GM04503 (cell line): ENCODE measurements at places on chromosomes 7 and 10.
A peak's percentile ranks its signal among the peaks of the same experiment; 100 is the strongest.

- no peak for DNase-seq
These were observed 396.2 kb downstream of the LRMDA start for GRCh38 chr10:75827587-75828021.

DNA sequence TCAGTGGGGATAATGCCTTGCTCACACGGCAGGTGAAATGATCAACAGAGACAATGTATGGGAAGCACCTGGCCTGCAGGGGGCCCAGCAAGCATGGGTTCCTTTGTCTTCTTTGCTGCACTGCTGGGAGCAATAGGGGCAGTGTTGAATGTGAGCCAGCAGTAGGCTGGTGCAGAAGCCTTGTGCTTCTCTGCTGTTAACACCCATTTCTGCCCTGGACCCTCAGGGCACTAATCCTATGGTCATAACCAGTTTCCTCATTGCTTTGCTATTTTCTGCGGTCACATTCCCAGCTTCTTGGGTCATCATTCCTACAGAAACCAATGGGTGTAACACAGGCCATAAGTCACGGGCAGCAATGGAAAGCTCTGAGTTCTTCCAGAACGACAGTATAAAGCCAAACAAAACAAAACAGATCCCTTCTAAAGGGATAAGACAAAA lies 10.9 kb upstream of the LGI1 start:
- peak; percentile 96 for DNase-seq

DNA sequence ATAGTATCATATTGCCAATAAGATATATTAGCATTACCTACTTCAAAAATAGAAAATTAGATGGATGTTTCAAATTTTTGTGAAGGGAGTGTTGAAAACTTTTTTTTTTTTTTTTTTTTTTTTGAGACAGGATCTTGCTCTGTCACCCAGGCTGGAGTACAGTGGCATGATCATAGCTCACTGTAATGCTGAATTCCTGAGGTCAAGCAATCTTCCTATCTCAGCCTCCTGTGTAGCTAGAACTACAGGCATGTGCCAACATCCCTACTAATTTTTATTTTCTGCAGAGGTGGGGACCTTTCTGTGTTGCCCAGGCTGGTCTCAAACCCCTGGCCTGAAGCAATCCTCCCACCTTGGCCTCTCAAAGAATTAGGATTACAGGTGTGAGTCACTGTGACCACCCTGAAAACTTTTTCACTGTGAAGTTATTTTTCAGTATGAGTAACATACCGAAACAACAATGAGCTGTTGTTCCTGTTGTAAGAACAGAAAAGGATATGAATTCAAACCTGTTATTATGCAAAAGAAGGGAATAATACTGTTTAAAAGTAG lies 266.9 kb downstream of the NEBL start:
- DNase-seq = no peak

GRCh38 chr7:131919920-131920709 lies 363.7 kb upstream of the PODXL start:
- DNase-seq = no peak

- peak; percentile 99 for DNase-seq
These were observed 35.9 kb downstream of the ACSM6 start for GRCh38 chr10:95229724-95230627.

DNA sequence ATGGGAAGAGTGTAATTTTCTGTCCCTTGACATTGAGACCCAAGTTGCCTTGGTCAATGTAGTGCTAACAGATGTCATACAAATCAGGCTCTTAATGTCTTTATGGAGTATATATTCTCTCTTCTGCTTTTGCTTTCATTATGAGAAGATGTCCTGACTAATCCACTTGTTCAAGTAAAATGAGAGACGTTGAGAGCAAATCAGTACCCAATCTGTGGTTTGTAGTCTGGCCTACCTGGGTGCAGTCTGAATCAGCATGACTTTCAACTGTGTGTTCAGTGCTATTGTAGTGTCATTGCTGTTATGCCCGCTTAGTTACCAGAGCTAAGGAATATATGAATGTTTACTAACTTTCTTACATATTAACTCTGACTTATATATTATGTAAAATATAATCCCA lies 612.4 kb downstream of the ANKRD7 start:
- DNase-seq = no peak

DNA sequence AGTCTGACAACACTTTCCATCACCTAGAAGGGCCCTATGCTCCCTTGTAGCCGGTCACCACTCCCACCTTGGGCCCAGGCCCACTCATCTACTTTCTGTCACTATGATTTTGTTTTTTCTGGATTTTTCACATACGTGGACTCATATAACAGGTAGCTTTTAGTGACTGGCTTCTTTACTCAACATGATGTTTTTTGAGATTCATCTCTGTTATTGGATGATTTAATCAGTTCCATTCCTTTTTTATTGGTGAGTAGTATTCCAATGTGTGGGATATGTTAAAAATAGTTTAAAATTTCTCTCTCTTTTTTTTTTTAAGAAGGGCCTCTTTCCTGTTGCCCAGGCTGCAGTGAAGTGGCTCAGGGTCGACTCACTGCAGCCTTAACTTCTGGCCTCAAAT lies 9.3 kb downstream of the PALD1 start:
- DNase-seq = no peak

GRCh38 chr10:75720157-75720556 lies 288.7 kb downstream of the LRMDA start:
- no peak for DNase-seq

DNA sequence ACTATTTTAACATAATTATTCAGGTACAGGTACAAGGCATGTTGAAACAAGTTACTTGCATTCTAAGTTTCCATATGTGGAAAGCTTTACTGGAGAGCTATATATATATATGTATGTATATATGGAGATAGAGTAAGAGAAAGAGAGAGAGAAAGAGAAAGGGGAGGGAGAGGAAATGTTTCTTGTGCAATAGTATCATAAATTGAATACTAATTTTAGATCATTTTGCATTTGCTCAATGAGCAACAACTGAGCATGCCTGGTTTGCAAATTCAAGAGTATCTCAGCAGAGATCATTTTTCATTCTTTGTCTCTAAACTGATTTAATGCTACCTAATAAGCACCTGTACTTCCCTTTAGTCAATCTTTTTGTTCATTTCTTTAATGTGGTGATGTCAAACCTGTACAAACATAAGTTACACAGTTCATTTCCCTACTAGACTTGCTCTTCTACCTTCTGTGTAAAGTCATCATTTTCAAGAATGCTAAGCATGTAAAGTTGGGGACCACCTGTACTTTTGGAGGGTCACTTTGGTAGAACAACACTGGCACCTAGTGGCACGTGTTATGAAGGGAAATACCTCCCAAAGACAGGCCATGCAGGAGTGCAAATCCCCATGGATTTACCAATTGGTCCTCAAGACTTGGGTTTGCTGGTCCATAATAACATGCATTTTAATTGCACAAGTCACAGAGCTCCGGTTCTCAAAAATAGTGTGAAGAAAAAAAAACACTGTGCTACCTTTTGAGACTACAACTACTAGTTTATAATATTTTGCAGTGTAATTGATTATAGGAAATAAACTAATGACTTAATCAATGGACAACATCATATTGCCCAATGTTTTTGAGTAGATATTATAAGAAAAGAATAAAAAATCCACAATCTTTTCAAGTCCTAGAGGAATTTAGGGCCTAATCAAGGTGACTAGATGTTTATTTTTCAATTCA lies 431.2 kb upstream of the IGFBP3 start:
- DNase-seq = peak; percentile 34

- no peak for DNase-seq
These were observed 20.0 kb downstream of the THNSL1 start for GRCh38 chr10:25036381-25036780.

- no peak for DNase-seq
These were observed 25.1 kb upstream of the AKAP9 start for GRCh38 chr7:91915401-91916050.

DNA sequence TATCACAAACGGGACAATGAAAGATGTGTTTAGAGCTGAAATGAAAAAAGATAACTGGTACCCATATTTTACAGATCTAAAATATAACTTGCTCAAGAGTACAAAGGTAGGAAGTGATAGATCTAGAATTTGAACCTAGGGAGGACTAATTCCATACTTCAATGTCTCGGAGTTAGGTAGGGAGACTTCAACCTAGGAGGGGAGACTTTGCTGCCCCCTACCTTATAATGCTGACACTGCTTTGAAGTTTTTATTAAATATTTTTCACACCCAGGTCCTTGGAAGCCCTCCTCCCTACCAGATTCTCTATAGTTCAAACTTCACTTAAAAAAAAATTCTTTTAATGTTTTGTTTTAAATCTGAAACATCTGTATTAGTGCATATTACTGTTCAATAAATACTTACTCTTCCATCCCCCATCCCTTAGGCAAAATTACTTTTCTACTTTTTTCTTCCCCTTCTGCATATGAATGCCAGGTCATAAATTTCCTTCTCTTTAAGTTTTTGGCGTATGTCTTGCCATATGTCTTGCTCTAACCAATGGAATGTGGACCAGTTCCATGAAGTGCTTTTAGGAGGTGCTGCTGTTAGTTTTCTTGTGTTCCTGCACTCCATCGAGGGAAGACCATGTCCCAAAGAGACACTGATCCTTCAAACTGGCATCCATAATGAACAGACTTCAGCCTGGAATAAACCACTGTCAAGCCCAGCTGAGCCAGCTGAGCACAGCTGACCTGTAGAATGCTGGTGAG lies 57.8 kb downstream of the MICU1 start:
- no peak for DNase-seq

GRCh38 chr10:1364151-1364910 lies 308.1 kb downstream of the WDR37 start:
- DNase-seq = no peak

- no peak for DNase-seq
These were observed 89.2 kb downstream of the MICALL2 start for GRCh38 chr7:1369916-1370657.

- no peak for DNase-seq
These were observed 59.3 kb upstream of the TRIM8 start for GRCh38 chr10:102585026-102585425.

GRCh38 chr10:17037910-17038309 lies 91.7 kb downstream of the CUBN start:
- no peak for DNase-seq

DNA sequence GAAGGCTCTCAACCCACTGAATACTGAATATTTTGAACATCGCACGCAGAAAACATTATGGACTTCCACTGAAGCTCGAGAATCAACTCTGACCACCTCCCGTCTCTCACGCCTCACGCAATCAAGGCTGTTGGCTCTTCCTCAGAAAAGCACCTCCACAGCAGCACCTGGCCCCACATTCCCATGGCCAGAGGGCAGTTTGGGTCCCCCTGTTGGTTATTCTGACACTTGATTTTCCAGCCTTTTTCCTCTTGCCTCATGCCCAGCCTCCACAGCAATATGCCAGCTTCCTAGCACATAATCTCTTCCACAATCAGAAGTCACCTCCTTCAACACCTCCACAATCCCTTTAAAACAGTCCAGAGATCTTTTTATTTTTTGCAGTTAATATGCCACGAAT lies 55.9 kb downstream of the SVOPL start:
- DNase-seq = no peak

- DNase-seq = no peak
These were observed 266.0 kb downstream of the GRID1 start for GRCh38 chr10:86100581-86101061.

GRCh38 chr7:6530626-6531491 lies 20.4 kb downstream of the GRID2IP start:
- no peak for DNase-seq

DNA sequence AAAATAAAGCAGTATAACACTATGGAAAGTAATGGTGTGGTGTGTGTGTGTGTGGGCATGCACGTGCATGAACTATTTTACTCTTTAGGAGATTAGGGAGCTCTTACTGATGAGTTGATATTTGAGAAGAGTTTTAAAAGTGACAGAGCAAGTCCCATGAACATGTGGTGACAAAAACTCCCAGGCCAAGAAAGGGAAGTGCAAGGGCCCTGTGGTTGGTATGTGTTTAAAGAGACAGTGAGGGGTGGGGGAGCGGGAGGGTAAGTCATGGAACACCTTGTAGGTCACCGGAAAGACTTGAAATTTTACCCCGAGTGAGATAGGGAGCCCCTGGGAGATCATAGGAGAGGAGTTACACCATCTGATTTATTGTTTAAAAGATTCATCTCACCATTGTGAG lies 63.3 kb downstream of the AKR1B1 start:
- DNase-seq = no peak

GRCh38 chr10:47317251-47317650 lies 5.0 kb upstream of the GDF2 start:
- no peak for DNase-seq

- peak; percentile 65 for DNase-seq
These were observed 22.0 kb downstream of the ITGB8 start for GRCh38 chr7:20352573-20353306.

- no peak for DNase-seq
These were observed 41.4 kb upstream of the GHITM start for GRCh38 chr10:84097787-84098353.

GRCh38 chr7:150538259-150538658 lies 23.6 kb downstream of the GIMAP7 start:
- no peak for DNase-seq

GRCh38 chr7:106740806-106741205 lies 79.8 kb upstream of the CCDC71L start:
- DNase-seq = no peak

DNA sequence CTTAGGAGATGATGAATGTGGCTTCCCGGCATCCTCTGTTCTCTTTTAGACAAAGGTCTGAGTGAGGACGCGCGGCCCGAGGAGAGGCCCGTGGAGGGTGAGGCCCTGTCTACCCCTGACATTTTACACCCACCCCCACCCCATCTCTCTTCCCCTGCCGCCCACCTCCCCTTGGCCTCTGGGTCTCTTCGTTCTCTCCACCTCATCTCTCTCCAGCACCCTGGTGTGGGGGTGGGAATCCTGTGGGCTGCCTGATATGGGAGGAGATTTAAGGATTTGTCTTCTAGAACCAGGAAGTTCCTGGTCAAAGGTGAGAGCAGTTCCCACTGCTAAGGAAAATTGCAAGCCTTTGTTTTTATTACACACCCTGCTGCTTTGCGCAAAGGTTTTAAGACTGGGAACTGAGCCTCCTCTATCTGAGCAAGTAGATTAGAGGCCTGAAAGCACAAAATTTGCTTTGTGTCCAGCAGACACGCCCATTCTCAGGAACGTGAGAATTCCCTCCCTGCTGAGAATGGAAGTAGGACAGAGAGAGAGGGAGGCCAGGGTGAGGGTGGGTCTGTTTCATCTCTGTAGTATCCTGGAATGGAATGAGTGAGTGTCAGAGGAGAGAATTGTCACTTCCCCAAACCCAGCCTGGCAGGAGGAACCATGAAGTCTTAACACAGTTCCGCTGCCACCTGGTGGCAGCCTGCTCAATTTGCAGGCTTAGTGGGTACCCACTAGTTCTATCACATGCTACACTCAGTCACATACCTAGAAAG lies 91.2 kb downstream of the GTF2IRD1 start:
- DNase-seq = no peak

DNA sequence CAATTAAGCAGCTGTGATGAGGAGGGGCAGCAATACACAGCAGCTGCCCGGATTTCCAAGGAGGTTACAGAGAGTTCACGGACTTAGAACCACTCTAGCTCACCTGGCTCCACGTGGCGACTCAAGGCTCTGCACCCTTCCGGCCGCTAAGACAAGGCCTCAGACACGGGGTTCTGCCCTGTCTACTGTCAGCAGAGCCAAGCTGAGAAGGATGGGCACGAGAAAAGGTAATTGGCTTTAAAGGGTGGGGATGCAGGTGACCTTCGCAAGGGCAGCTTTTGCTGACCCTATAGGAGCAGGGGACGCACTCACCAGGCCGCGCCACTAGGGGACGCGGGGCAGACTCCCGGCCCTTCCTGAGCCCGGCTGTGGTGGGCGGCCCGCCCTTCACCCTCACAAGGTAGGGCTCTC lies 152.4 kb downstream of the KIF20B start:
- DNase-seq = no peak
